ENCODE measurements at places on chromosomes 6 and 20.

DNA sequence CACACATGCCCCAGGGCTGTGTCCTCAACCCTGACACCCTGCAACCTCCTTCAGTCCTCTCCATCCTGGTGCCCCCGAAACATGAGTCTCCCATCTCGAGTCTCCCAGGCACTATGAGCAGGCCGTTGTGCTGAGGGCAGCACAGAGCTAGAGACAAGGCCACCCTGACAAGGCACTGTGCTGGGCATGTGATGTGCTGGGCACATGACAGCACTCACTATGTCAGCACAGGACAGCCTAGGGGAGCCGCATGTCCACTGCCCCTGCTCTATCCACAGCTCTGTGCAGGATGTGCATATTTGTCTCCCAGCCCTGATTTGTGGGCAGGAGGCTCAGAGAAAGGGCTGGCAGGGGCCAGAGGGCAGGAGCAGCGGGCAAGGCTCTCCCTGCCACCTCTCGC lies 362.1 kb upstream of the AGPAT4 start:
- DNase-seq, result no peak

- DNase-seq, result no peak
These were observed 44.3 kb upstream of the SNX9 start for GRCh38 chr6:157778719-157779118.

DNA sequence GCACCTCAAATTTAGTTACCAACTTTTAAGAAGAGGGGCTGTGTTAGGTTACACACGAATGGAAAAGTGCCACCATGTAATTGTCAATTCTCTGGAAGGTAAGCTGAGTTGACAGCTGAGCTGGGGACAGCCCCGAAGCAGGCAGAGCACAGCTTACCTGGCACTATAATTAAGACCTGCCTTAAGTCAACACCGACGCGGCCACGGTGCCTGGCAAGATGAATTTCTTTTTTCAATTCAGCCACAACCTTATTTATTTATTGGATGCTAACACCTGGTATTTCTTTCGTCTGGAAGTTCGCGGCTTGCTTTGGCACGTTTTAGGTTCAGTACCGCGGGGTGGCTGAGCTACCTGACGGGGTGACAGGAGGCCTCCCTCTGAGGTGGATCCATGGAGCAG lies 40.6 kb upstream of the NFATC2 start:
- no peak for DNase-seq

DNA sequence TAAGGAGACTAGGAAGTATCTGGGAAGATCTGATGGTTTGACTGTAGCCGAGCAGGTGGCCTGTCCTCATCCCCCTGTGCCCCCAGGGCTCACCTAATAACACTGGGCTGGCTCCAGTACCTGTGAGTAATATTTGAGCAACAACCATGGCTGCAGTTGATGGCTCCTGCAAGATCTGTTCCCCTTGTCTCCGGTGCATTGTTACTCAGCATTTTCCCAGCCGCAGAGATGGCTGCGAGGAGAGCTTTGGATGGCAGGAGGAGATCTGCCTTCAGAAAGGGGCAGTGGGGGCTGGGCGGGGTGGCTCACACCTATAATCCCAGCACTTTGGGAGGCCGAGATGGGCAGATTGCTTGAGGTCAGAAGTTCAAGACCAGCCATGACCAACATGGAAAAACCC lies 39.3 kb downstream of the PTK7 start:
- no peak for DNase-seq

GRCh38 chr6:52361945-52362442 lies at the start of gene PAQR8:
Gene PAQR8 (plus strand): TSS chr6:52362151. CDS start chr6:52403214, 41,063 bp downstream.
- DNase-seq, result peak; percentile 63

DNA sequence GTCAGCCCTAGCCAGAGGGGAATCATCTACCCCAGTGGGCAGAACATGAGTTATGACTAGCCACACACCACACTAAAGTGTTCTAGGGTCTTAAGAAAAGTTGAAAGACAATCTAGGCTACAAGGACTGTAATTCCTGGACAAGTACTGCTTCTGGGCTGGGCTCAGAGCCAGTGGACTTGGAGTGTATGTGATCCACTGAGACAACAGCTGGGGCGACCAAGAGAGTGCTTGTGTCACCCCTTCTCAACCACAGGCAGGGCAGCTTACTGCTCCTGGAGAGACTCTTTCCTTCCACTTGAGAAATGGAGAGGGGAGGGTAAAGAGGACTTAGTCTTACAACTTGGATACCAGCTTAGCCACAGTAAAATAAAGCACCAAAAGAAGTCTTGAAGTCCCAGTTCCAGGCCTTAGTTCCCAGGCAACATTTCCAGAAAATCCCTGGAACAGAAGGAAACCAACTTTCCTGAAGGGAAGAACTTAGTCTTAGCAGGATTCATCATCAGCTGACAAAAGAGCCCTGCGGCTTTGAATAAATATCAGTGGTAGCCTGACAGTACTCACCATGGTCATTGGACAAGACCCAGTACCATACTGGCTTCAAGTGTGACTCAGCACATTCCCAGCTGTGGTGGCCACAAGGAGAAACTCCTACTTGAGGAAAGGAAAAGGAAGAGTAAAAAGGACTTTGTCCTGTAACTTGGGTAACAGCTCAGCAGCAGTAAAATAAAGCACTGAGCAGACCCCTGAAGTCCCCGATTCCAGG lies 355.1 kb upstream of the ADGRB3 start:
- DNase-seq, result no peak

- DNase-seq, result no peak
These were observed 280.3 kb upstream of the JARID2 start for GRCh38 chr6:14965424-14966075.

DNA sequence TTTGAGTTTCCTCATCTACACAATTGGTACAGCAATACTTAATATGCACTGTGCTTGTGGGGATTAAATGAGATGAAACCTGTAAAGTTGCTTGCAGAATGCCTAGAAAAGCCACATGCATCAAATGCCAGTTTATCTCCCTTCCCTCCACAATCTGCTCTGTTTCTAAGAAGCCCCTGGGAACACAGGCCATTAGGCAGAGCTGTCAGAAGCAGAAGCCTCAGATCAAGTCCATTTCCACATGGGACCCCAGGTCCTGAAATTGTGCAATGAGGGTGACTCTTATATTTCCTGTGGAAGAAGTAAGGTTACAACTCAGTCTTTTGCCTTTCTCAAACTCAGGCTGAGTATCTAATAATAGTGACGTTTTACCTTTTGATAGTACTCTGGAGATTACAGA lies 737.4 kb downstream of the KIF16B start:
- no peak for DNase-seq

- no peak for DNase-seq
These were observed 61.4 kb downstream of the TXLNB start for GRCh38 chr6:139230391-139230840.

GRCh38 chr20:59010321-59010994 lies 3.4 kb upstream of the CTSZ start:
- DNase-seq, result no peak

GRCh38 chr6:95387845-95388244 lies 189.5 kb upstream of the MANEA start:
- no peak for DNase-seq

- no peak for DNase-seq
These were observed 19.6 kb downstream of the BHLHE23 start for GRCh38 chr20:62987114-62987513.

GRCh38 chr6:11851387-11851786 lies 72.8 kb upstream of the ADTRP start:
- no peak for DNase-seq

- no peak for DNase-seq
These were observed 6.5 kb upstream of the BMP6 start for GRCh38 chr6:7719364-7719850.

GRCh38 chr20:45545754-45546453 lies 1.3 kb downstream of the EPPIN start:
- DNase-seq, result no peak

GRCh38 chr20:24027229-24027628 lies 38.6 kb upstream of the GGTLC1 start:
- no peak for DNase-seq

GRCh38 chr6:165186041-165186440 lies 123.4 kb downstream of the C6orf118 start:
- DNase-seq, result no peak

- DNase-seq, result no peak
These were observed 9.9 kb upstream of the SPATS1 start for GRCh38 chr6:44332585-44332984.

GRCh38 chr6:8082954-8083858 lies 19.0 kb upstream of the BLOC1S5 start:
- no peak for DNase-seq

DNA sequence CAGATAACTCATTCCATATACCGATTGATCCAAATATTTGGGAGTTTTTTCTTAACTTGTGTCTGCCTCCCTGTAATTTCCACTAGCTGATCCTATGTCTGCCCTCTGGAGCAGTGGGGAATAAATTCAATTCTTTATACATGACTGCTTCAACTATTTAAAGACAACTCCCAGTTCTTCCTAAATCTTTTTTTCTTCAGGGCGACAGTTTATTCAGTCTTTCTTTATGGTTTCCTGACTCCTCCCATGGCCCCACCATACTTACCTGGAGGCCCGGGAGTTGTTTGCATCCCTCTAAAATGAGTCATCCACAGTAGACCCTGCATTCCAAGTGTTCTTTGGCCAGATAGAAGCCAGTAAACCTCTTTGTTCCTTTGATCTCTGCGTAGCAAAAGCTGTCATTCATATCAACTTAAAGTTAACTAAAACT lies 73.6 kb downstream of the LCA5 start:
- no peak for DNase-seq

- DNase-seq, result no peak
These were observed 1368.4 kb downstream of the GRIK2 start for GRCh38 chr6:102761872-102762271.

DNA sequence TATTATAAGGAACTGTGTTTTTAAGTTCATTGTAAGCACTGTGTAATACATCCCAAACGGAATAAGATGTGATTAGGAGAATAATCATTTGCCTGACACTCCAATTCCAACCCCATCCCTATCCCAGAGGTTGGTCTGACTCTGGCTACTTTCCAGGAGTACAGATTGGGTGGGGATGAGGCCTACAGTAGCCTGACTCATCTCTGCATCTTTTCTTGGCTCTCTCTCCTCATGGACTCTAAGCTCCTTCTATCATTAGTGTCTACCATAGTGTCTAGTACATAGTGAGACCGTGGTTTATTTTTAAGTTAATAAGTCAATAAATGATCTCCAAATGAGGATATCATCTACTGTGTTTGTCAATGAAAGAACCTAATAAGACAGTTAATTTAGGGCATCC lies 92.2 kb upstream of the CNKSR3 start:
- DNase-seq, result no peak

- no peak for DNase-seq
These were observed 69.3 kb downstream of the CLIC5 start for GRCh38 chr6:45946352-45946751.

GRCh38 chr6:139515511-139515910 lies 141.1 kb upstream of the CITED2 start:
- DNase-seq, result no peak

- DNase-seq, result no peak
These were observed 816.9 kb upstream of the HS3ST5 start for GRCh38 chr6:115159733-115160132.

GRCh38 chr6:3426927-3427686 lies 29.7 kb downstream of the SLC22A23 start:
- no peak for DNase-seq

DNA sequence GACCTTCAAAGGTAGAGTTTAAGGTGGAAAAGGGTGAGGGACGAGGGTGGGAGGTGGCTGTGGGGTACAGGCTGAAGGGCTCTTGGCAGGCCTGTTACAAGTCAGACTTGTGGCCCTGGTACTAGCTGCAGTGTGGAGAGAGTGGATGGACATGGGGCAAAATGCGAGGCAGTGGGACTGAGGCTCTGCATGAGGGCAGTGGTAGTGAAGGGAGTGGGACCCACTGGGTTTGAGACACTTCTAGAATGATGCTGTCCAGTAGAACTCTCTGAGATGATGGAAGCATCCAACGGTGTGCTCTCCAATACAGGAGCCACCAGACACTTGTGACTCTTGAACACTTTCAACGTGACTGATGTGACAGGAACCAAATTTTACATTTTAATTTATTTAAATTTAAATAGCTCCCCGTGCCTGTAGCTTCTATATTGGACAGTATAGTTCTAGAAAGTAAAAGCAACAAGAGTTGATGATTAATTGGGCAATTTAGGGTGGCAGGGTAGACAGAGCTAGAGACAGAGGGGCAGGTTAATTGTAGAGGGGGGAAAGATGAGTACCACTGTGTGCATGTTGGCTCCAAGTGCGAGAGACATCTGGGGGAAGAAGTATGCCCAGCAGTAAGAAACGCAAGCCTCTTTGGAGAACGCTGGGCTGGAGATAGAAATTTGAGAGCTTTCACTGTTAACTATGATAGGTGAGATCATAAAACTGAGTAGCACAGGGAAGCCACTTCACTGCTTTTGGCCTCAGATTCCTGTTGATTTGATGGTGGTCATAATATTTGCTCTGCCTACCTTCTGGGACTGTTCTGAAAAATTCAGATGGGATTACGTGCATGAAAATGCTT lies 77.5 kb downstream of the TXNDC5 start:
- DNase-seq, result no peak

DNA sequence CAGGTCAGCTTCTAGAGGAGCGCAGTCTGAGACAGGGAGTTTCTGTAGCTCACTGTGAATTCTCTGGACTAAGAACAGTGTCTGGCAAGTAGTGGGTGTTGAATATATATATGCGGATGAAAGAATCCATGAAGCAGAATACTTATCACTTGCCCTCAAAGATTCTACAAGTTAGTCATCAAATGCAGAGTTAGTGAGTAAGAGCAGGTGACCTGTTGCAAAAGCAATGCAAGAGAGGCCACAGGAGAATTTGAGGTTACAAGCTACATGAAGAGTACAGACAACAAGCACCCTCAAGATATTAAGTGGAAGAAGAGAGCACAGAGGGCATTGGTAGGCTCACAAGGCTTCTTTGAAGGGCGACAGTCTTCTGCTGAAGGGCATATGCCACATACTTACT lies 103.4 kb upstream of the BTBD3 start:
- no peak for DNase-seq

GRCh38 chr6:168439794-168440450 lies 1.1 kb upstream of the SMOC2 start:
- no peak for DNase-seq

- DNase-seq, result no peak
These were observed 13.0 kb downstream of the PIM1 start for GRCh38 chr6:37182736-37183590.

DNA sequence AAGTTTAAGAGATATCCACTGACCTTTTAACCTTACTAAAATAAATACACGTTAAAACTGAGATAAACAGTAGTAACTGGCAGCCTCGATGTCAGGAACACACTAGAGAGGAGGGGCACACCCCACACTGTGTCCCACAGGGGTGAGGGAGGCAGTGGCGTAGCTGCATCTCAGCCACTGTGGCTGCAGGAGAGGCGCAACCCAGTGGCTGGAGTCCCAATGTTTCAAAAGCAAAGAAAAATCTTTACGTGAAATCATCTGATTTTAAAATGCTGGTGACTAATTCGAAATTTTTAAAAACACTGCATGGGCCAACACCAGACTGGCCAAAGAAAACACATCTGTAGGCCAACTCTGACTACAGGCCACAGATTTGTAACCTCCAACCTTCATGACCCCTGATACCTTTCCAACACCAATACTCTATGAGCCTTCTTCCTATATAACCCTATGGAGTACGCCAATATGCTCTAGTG lies 54.7 kb downstream of the TRAM2 start:
- peak; percentile 81 for DNase-seq
